Memory B cell (primary cell): ENCODE measurements at places on chromosomes 7 and 10.
A peak's percentile ranks its signal among the peaks of the same experiment; 100 is the strongest.

- DNase-seq, result no peak
Measured at GRCh38 chr7:114554781-114555537, 140.3 kb downstream of the FOXP2 start.

- DNase-seq, result no peak
Measured at GRCh38 chr7:133265821-133266220, 12.9 kb downstream of the EXOC4 start.

DNA sequence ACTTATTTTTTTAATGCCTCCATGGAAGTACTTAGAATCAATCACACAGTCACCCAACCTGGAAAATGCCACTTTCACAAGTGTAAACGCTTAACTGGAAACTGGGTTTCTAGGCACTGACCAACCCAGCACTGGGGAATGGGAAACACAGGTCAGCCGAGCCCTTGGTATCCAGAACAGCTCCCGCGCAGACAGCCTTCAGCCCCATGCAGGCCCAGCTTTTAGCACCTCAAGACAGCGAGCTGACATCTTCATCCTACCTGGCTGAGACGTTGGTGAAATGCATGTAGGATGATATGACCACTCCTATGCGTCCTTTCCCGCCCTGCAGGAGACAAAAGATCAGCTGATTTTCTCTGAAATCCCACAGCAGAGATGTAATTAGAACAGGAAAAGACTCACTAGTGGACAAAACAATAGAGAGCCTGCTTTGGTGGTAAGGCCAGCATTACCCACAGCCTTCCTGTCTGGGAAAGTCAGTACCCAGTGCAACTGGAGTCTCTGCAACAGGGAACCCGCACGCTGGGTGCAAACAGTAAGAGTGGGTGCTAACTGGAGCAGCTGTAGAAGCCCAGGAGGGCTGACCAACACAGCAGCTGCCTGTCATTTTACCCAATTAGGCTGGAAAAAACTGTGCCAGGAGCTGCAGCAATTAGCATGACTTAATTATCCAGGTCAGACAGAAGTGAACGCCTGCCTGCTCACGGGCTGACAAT is 153.7 kb downstream of the TNS3 start:
- no peak for DNase-seq

GRCh38 chr10:23055424-23056185 is 39.8 kb upstream of the MSRB2 start:
- DNase-seq, result no peak

DNA sequence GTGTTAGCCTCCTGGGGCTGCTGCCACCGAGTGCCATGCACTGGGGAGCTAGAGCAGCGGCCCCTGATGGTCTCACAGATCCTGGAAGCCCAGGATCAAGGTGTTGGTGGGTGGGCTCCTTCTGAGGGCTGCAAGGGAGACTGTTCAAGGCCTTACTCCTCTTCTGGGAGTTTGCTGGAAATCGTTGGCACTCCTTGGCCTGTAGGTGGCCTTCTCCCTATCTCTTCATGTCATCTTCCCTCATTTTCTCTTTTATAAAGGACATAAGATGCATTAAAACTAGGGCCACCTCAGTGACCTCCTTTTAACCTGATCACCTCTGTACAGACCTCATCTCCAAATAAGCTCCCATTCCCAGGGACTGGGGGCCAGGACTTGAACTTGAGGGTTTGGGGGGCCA is 27.0 kb upstream of the ZNF862 start:
- no peak for DNase-seq

DNA sequence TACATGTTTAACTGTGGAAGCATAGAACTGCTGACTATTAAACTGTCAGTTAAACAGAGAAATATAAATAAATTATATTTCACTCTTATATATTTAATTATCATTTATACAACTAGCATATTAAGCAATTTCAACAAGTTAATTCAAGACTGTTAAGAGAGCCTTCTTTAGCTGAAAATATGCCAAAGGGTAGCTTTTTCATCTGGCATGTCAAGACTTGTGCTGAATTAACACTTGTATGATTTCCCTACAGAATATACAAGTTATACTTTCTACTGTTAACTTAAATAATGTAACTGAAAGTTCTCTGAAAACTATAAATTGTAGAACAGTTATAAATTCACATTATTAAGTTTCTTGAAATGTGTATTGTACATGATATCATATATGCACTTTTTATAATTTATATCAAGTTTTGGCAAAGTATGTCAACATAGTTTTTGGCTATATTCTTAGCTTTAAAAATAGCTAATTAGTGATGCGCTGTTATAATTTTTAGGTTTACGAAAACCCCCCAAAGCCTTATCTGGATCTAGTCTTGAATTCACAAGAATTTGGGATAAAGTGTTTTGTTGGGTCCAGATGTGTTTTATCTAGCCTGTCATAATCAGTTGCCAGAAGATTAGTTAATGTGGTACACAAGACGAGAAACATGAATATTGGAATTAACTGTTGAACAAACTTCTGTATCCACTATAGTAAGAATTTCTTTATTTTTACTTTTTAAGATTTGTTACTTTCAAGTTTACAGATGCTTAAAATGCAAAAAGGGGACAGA is 231.1 kb upstream of the FOXP2 start:
- no peak for DNase-seq

DNA sequence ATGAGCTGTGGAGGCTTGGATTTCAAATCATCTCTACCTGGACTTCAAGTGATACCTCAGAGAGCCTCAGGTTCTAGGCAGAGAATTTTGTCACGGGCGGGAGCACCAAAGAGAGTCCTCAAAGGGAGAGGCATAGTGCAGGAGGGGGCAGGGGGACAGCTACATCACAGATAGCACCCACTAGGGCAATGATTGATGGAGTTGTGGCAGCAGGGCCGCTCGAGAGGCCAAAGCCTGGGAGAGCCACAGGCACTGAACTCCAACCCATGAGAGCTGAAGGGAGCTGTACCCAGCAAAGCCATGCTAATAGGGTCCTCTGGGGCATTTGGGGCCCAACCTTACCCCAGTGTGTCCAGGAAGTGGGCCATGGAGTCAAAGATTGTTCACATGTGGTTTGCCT is 232.0 kb upstream of the PCDH15 start:
- no peak for DNase-seq

- DNase-seq, result peak; percentile 52
Measured at GRCh38 chr10:50621968-50622705, 1.6 kb downstream of the SGMS1 start.

DNA sequence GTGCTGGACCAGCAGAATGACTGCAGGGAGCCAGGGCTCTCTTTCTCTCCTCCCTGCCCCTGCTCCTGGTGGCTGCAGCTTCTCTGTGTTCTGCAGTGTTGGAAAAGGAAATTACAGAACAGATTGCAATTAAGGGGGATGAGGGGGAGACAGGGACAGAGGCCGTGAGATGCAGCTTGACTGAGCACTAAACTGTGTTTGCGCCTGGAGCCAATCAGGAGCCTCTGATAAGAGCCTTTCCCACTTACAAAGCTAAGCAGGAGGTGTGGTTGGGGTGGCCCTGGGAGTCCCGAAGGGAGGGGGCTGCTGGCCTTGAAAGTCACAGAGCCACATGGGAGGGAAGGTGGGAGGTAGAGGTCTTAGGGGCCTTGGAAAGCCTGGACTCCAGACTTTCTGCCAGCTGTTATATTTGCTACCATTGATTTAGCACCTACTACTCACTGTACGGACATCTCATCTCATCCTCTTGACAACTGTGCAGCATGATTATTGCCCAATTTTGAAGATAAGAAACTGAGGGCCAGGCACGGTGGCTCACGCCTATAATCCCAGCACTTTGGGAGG is 26.7 kb downstream of the TRIM8 start:
- DNase-seq, result no peak

DNA sequence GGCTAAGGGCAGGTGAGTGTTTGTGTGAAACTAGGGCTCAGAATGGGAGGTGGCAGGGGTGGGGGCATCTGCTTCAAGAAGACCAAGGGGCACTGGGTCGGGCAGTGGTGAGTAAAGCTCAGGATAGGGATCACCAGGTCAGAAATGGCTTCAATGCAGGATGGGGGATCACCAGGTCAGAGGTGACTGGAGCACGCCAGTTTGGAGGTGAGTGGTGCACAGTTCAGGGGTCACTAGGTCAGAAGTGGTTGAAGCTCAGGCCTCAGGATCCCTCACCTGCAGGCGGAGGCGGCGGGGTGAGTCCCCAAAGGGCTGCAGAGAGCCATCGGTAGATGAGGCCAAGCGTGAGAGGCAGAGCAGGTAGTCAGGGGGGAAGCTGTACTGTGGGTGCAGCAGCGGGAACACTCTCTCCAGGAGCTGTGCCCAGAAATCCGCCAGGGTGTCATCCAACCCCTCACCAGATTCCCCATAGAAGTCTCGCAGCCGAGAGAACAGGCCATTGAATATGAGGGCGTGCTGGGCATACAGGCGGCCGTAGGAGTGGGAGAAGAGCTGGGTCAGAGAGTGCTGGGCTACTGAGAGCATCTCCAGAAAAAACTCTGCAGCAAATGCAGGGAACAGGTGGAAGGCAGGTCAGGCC is 1.8 kb downstream of the GPC2 start:
- no peak for DNase-seq

DNA sequence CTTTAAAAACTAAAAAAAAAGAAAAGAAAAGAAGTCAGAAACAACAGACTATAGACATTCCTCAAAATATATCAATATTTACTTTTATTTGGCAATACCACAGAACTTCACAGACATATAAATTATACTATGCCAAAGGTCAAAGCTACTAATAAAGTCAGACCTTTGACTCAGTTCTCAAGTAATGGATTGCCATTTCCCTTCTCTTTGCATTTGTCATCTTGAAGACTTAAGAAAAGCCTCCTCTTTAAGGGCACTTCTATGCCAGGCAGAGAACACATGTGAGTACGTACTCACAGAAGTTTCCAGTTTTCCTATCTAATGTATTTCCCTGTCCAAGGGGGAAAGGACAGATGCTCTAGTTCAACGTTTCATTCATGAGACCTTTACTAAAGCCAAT is 37.6 kb downstream of the TNPO3 start:
- no peak for DNase-seq
